ENCODE measurements at places on chromosomes 7 and 10.

GRCh38 chr10:22436526-22436892 lies 91.2 kb downstream of the SPAG6 start:
- no peak for DNase-seq

DNA sequence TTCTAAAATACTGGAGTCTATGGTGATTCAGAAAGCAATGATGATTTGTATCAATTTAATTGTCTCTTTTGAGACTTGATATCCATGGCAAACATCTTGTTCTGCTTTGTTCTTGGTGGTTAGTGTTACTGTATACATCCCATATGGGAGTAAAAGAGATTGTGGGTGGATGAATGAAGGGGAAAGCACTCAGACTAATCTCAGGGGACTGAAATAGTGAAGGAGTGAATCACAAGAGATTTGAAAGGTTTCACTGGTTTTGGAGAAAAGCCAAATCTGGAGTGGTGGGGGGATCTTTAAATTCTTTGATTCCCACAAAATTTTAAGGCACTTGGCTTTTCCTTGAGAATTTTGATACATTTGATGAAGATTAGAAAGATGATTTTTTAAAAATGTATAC lies 369.4 kb downstream of the INHBA start:
- DNase-seq, result no peak

DNA sequence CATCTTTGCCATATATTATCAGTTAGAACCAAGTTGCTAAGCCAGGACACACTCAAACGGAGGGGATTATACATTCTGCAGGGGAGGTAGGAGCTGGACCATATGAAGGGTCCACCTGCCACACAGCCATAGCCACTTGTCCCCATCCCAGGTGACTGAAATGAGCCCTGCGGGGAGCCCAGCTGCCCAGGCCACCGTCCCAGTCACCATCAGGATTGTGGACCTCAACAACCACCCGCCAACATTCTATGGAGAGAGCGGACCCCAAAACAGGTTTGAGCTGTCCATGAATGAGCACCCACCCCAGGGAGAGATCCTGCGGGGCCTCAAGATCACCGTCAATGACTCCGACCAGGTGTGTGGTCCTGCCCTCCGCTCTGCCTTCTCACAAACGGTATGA lies 13.7 kb downstream of the CDHR1 start:
- DNase-seq, result no peak

DNA sequence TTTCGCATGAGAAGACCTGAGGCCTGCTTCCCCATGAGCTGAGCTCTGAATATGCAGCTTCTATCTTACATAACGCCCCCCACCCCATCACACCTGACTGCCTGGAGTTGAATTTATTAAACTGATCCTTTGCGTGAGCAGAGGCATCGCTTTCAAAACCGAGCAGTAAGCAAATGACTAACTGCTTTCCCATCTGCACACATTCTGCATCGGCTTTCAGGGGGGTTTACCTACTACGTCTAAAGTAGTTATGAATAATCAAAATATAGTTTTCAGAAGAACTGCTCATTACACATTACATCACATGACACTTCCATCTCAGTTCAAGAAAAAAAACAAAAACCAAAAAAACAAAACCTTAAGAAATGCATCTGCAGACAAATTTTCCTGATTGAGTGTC lies 54.7 kb upstream of the EGR2 start:
- no peak for DNase-seq

- no peak for DNase-seq
Observed at GRCh38 chr10:3886641-3887251, 101.7 kb upstream of the KLF6 start.

DNA sequence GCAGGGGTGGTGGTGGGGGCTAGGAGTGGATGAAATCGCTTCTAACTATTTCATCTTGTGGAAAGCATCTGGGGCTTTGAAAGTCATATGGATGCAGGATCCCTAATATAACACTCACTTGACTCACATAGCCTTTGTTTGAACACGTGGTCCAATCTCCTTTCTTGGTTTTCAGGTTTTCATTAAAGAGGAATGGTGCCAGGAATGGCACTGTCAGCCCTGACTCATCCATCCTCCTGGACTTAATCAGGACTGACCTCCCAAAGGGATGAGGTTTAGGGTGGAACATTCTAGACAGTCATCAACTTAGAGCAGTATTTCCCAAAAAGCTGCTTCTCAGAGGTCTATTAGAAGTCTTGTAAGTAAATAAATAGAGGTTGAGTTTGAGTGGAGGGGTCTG lies 162.0 kb upstream of the PLXNA4 start:
- no peak for DNase-seq
